GM13976 (cell line): ENCODE measurements at places on chromosomes 1 and 21.

- no peak for DNase-seq
These were observed 208.4 kb downstream of the COL11A1 start for GRCh38 chr1:102899935-102900334.

DNA sequence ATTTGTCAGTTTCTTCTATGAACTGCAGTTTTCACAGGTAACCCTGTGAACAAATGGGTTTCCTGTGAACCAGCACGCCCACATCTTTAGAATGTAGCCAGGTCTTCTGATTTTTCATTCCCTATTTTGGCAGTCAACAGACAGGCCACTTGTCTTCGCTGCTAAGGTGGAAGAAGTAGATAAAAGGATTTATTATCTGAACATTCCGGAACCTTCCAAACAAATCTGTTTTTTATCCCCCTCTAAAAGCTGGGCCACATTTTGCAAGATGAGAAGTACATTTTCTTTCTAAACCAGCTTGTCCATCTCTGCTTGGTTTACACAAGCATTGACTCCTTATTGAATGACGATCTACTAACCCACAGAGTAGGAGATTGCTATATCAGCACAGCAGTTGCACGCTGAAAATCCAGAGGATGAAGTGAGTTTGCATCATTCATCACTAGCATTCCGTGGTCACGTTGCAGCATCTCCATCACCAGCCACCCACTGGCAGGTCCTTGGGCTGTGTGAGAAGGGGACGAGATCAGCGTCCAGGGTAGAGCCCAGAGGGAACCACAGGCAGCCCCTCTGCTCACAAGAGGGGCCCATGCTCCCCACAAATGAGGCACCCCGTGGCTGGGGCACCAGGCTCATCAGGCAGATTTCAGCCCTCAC lies 83.5 kb downstream of the TOMM20 start:
- no peak for DNase-seq

DNA sequence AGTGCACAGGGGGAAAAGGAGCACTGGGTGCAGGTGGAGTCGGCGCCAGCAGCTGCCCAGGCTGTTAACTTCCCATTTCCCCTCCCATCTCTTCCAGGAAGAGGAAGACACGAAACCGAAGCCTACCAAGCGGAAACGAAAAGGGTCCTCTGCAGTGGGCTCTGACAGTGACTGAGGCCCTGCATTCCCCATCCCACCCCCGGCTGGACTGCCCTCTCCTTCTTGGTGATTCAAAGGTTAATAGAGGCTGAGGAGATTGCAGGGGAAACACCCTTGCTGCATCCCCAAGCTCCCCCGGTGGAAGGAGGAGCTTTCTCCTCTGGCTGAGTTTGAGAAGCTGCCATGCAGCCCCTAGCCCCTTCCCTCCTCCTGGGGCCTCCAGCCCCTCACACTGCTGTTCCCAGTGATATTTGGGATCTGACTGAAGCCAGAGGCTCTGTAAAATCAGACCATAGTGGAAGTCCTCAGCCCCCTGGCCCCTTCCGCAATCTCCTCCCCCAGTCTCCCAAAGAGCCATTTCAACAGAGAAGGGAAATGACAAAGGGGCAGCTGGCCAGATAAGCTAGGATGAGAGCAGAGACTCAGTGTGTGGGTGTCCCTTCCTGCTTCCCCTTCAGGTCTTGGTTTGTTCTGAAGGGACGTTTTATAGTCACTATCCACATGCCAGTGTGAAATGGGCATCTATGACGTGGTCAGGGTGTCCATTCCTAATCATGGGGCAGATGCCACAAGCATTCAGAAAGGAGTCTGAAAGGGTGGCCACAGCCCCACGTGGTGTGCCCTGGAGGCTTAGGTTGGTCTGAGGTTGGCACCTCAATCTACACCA lies 1.9 kb upstream of the SLC27A3 start:
- no peak for DNase-seq

- peak; percentile 18 for DNase-seq
These were observed 3.1 kb downstream of the TMEM125 start for GRCh38 chr1:43272576-43273571.

- DNase-seq: no peak
These were observed 113.3 kb downstream of the KIAA0319L start for GRCh38 chr1:35443768-35444518.

DNA sequence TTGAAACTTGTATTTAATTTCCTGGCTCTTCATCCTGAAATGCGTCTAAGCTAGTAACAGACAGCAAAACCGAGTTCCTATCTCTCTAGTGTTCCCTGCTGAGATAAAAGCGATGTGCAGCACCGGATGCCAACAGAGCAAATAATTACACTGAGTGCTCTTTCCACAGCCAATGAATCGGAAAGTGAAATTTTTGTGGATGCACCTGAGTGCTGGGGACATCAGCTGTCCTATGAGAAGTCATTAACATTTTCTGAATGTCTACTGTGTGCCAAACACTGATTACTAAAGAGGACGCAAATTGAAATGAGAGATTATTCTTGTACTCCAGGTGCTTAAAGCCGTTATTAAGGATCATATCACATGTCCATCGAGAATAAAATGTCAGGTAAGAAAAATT lies 278.0 kb downstream of the RGS7 start:
- DNase-seq: no peak

GRCh38 chr1:172185211-172185610 lies 235.3 kb upstream of the C1orf105 start:
- peak; percentile 3 for DNase-seq

DNA sequence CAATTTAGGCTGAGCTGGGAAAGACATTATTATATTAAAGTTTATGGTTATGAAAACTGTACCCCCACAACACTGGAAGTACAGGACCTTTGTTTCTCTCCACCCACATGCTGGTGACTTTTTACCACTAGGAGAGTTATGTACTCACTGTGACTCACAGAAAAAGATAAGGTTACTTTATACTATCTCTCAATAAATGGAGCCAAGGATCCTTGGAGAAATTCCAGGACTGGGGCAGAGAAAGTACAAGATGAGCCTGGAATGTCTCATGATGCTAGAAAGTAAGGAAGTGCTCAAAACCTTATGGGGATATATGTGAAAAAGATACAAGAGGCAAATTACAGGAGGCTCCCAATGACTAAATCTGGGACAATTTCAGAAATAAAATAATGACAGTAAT lies 63.9 kb upstream of the C1orf105 start:
- no peak for DNase-seq

- no peak for DNase-seq
These were observed 36.1 kb upstream of the RGS1 start for GRCh38 chr1:192539297-192540092.

GRCh38 chr21:41836166-41837015 lies 42.8 kb downstream of the PRDM15 start:
- no peak for DNase-seq

GRCh38 chr1:12035312-12035711 lies 16.0 kb downstream of the MIIP start:
- no peak for DNase-seq

- DNase-seq: no peak
These were observed 353.5 kb upstream of the B3GALT2 start for GRCh38 chr1:193539731-193540459.

GRCh38 chr1:67850611-67851075 lies 17.4 kb upstream of the GNG12 start:
- no peak for DNase-seq

DNA sequence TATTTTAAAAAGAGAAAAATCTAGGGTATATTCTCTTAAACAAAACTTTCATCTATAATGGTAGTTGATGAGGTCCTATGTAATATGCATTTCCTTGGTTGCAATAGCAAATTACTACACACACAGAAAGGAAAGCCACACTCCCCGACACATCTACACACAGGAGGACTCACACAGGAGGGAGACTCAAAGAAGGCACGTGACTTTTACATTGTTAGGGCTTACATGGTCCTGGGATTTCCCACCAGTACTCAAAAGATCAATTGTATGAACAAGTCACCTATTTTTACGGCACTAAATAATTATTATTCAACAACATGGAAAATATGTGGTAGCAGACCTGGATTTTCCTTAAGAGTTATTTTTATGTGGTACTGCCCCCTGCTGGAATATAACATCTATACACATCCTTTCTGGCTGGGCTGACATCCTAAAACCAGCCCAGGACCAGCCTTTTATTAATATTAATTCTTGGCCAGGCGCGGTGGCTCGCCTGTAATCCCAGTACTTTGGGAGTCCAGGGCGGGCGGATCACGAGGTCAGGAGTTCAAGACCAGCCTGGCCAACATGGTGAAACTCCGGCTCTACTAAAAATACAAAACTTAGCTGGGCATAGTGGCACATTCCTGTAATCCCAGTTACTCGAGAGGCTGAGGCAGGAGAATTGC lies 33.9 kb upstream of the LGALS8 start:
- peak; percentile 70 for DNase-seq

DNA sequence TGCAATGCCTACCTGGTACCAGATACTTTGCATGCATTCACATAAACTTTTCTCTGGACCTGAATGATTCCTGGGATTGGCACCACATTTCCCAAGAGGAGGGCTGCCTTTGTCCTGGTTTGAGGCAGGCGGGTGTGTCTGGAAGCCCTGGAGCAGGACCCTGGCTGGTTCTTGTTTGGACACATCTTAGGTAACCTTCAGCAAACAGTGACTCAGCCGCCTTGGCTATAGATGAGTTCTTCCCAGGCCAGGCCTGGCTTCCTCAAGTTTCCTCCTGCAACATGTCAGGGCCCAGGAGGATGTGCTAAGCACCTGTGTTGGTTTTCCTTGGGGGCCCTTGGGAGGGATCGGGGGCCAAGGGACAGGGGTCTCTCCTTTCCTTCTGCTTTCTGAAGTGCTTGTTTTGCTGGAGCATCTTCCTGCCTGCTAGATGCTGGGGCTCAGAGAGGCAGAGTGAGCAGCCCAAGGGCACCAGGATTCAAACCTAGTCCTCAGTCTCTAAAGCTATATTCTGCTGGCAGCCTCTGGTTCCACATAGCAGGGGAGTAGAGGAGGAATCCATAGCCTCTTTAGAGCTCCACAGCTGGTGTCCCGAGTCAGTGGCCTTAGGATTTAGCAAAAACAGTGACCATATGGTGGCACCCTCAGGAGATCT lies 38.2 kb downstream of the PAX7 start:
- no peak for DNase-seq

GRCh38 chr1:178541829-178542553 lies 29.1 kb downstream of the TEX35 start:
- peak; percentile 80 for DNase-seq

DNA sequence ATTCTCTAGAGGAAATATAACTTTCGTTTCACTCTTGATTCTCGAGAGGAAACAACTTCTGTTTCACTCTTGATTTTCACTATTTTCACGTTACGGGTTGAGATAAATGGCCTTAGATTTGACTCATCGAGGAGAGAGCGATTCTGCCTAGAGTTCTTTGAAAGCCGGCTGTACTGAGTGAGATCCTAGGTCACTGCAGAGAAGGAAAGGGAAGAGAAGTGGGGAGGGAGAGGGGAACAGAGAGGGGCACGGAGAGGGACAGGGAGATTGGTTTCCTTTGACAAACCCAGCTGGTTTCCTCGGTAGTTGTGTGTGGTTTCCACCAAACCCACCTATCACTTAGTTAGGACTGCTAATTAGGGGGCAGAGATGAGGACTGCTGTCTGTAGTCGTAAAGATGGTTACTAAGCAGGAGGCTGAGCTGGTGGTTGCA lies 21.6 kb upstream of the GPR137B start:
- peak; percentile 50 for DNase-seq

DNA sequence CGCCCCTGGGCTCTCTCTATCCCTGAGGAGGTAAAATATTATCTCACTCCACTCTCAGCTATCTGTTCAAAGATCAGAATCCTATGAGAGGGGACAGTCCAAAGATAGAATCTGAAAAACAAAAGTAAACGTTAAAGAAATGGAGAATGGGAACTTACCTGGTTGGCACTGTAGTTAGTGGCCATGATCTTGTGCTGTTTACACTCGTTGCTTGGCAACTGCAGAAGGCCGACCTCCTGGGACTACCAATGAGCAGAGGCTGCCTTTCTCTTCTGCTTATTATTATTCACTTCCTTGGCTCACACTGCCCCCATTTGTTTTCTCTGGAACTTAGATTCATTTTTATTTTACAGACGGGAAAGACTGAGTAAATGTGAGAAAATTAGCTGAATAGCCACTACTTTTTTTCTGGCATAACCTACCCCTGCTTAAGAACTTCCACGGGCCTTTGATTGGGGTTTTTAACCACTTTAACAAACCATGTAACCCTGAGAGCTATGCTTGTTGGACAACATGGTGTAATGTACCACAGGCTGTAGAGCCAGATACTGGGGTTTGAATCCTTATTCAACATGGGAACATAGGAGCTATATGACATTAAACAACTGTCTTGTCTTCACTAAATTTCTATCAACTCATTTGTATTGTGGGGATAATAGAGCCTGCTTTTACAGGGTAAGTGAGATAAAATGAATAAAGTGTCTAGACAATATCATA lies at the start of gene CFAP126:
TSS of gene CFAP126 (minus strand) at position 193 of the 717 bp plus-strand sequence. CDS start at position 185, 8 bp downstream.
- peak; percentile 84 for DNase-seq

GRCh38 chr21:41018431-41018830 lies 149.5 kb upstream of the BACE2 start:
- DNase-seq: no peak
